Activated CD4-positive, alpha-beta T cell treated with anti-CD3 and anti-CD28 coated beads, Interleukin-2, amount 10 ng/mL, durations not matched to agents 24 days and 14 days (primary cell): ENCODE measurements at places on chromosomes 13 and 19. TPM values are rescaled to one million over a fixed set of nuclear protein-coding genes. Genes with fewer than 3 reads are reported as not detected.

DNA sequence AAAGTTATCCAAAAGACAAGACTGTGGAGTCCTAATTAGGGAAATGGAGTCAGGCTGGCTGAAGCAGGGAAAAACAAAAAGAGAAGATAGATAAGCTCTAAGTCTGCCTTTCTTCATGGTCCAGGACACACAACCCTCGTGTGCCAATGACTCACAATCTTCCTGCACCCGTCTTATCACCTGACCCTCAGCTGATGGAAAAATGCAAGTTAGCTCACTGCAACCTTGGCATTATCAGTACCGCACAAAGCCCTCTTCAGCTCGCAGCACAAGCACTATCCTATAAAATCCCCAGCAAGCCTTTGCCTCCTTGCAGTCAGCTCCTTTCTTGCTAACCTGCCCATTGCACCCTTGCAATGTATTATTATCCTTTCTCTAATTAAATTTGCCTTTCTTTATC lies 4.3 kb downstream of the OR7A5 start:
- H3K27me3 ChIP-seq: peaks cover 2% of the 10 kb centered on the region
- H3K36me3 ChIP-seq: no peaks in the 10 kb centered on the region
- H3K27ac ChIP-seq: no peak overlapping the region
- H3K4me3 ChIP-seq: no peak overlapping the region
- DNase-seq: no peak
- H3K4me1 ChIP-seq: no peaks in the 10 kb centered on the region

The TBXA2R gene
- 0.42 and 0.50 TPM in 2 replicates for total RNA-seq

- H3K27ac ChIP-seq: no peak overlapping the region
- H3K4me3 ChIP-seq: no peak overlapping the region
- H3K4me1 ChIP-seq: peaks cover 15% of the 10 kb centered on the region
- H3K36me3 ChIP-seq: no peaks in the 10 kb centered on the region
- no peaks in the 10 kb centered on the region for H3K27me3 ChIP-seq
- DNase-seq: no peak
These were observed 164.2 kb downstream of the FOXO1 start for GRCh38 chr13:40502236-40502635.

DNA sequence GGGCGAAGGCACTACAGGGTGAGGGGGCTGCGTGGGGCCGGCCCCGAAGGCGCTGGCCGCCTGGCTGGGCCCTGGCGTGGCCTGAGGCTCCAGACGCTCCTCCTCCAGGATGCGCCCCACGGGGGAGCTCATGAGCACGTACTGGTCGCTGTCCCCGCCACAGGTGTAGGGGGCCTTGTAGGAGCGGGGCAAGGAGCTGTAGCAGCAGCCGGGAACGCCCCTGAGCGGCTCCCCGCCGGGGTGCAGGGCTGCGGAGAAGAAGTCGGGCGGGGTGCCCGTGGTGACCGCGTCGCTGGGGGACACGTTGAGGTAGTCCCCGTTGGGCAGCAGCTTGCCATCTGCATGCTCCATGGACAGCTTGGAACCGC lies 3.0 kb downstream of the IRS2 start:
- H3K36me3 ChIP-seq: peaks cover 8% of the 10 kb centered on the region
- peak; percentile 66 for DNase-seq
- H3K4me1 ChIP-seq: peaks cover 23% of the 10 kb centered on the region
- H3K27ac ChIP-seq: no peak overlapping the region

- peaks cover 2% of the 10 kb centered on the region for H3K36me3 ChIP-seq
- no peak overlapping the region for H3K27ac ChIP-seq
- peak; percentile 61 for DNase-seq
These were observed 10.8 kb downstream of the JOSD2 start for GRCh38 chr19:50500060-50500752.

DNA sequence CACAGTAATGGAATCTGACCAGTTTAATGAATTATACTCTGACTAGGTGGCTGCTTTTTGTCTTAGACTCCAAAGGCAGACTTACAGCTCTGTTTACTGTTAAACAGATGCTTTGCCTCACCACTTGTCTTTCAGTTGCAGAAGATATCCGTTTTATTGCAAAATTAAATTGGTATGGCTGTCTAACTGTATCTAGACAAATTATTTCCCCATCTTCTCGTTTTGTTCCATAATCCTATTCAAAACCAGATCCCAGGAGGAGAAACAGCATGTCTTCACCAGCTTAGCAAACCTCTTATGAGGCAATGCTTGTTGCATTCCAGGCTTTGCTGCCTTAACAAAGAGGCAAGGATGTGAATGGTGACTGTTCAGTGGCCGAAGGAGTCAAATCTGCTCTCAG lies 215.6 kb downstream of the TDRD3 start:
- no peak overlapping the region for H3K27ac ChIP-seq
- H3K27me3 ChIP-seq: no peaks in the 10 kb centered on the region
- H3K4me1 ChIP-seq: no peaks in the 10 kb centered on the region
- no peak overlapping the region for H3K4me3 ChIP-seq
- H3K36me3 ChIP-seq: no peaks in the 10 kb centered on the region

The DCT gene
- total RNA-seq: 0.05 TPM in 1 of 2 replicates, not detected in the other

The CD79A gene
- total RNA-seq: 2.6 and 2.7 TPM in 2 replicates

DNA sequence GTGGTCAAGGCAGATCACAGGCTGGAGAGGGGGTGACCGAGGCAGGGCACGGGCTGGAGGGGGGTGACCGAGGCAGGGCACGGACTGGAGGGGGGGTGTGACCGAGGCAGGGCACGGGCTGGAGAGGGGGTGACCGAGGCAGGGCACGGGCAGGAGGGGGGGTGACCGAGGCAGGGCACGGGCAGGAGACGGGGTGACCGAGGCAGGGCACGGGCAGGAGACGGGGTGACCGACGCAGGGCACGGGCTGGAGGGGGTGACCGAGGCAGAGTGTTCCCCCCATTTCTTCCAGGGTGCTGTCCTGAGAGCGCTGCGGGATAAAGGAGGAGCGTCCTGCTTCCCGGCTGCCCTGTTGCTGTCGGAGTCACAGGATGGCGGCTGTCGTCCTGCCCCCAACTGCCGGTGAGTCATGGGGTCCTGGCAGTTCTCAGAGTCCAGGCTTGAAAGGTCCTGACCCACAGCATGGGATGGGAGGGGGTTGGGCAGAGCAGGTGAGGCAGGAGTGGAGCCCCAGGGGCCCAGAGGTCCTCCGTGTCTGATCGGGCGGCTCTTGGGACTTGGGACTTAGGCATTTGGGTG lies 5.3 kb downstream of the ZNF557 start:
- H3K4me3 ChIP-seq: no peak overlapping the region
- peaks cover 88% of the 10 kb centered on the region for H3K36me3 ChIP-seq
- H3K27me3 ChIP-seq: no peaks in the 10 kb centered on the region
- DNase-seq: peak; percentile 41
- H3K27ac ChIP-seq: no peak overlapping the region

The HMGB1 gene
- 624 and 640 TPM in 2 replicates for total RNA-seq

- no peaks in the 10 kb centered on the region for H3K36me3 ChIP-seq
- no peak overlapping the region for H3K27ac ChIP-seq
- H3K4me1 ChIP-seq: no peaks in the 10 kb centered on the region
- no peaks in the 10 kb centered on the region for H3K27me3 ChIP-seq
These were observed 163.9 kb downstream of the TEX29 start for GRCh38 chr13:111484141-111484925.

The C1QTNF9B gene
- not detected in 2 replicates for total RNA-seq

The CNMD gene
- total RNA-seq: not detected in 2 replicates

The GPR180 gene
- total RNA-seq: 9.8 and 10.3 TPM in 2 replicates
